ENCODE measurements at places on chromosomes 13 and 19.

GRCh38 chr13:48833412-48833811 is 142.3 kb upstream of the FNDC3A start:
- DNase-seq: no peak

DNA sequence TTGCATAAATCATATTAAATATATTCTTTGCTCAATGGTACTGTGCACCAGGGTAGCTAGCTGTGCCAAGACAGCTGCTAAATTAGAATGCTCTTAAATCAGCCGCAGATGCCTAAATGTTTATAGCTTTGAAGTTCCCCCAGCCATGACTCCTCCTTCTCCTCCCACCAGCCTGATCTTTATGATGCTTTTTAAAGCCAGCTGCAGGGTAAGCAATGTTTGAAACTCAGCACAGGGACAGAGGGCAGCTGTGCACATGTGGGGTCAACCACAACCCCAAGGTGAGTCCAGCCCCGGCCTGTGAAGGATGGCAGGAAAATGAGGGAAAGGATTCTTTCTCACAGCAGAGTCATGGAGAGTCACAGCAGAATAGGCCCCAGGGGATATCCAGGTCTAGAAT is 635.7 kb downstream of the UQCRFS1 start:
- DNase-seq: no peak

- DNase-seq: no peak
These were observed 147.4 kb downstream of the PDS5B start for GRCh38 chr13:32733690-32734089.

GRCh38 chr19:14496834-14497227 is 904 bp upstream of the GIPC1 start:
- DNase-seq: no peak

DNA sequence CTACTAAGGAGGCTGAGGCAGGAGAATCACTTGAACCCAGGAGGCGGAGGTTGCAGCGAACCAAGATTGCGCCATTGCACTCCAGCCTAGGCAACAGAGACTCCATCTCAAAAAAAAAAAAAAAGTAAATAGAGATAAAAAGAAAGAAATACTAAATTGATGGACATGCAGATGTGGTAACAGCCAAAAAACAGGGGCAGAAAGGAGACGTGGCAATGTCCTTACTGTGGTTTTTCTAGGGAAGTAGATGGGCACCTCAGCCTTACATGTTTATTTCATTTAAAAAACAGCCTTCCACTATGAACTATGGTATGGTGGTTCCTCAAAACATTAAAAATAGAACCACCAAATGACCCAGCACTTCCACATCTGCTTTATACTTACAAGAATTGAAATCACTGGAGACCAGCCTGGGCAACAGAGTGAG is 6.5 kb upstream of the EIF3G start:
- DNase-seq: no peak

DNA sequence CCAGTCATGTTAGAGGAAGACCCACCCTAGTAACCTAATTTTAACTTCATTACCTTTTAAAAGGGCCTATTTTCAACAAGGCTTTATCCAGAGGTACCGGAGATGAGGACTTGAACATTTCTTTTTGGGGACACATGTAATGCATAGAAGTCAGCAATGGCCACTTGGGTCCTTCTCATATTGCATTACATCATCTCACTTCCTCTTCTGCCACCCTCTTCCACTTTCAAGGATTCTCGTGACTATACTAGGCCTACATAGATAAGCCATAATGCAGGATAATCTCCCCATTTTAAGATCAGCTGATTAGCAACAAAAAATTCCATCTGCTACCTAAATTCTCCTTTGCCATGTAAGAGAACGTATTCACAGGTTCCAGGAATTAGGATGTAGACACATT is 557.2 kb downstream of the KCTD12 start:
- DNase-seq: no peak

GRCh38 chr13:40178130-40178529 is 488.3 kb downstream of the FOXO1 start:
- DNase-seq: no peak

DNA sequence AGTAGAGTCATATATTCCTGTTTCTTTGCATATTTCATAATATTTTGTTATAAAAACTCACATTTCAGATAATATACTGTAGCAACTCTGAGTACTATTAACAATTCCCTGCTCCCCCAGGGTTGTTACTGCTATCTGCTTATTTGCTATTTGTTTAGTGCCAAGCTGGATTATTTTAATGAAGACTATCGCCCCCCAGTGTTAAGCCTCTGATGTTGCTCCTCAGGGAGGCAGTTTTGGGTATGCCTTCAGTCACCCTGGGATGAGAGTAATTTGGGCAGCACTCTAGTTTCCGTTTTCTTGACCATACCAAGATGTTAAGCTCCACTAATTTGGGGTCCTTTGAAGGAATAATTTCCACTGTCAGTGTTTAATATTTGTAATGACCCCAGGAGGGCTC is 46.0 kb downstream of the MICU2 start:
- DNase-seq: no peak

DNA sequence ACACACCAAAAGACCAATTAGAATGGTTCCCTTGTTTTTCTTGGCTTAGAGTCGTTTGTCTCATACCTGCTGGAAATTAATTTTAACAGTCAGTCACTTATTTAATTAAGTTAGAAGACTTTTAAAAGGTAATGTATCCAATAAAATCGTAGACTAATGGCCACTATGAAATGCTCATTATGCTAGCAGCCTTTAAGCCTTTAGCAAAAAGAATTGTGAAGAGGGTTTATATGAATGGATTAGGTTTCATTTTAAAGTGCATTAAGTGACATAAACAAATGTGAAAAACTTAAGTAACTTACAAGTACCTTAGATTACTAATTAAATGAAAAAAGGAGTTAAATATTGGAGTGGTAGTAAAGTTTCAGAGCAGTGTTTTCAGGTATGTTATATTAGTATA is 139.6 kb downstream of the RXFP2 start:
- no peak for DNase-seq

DNA sequence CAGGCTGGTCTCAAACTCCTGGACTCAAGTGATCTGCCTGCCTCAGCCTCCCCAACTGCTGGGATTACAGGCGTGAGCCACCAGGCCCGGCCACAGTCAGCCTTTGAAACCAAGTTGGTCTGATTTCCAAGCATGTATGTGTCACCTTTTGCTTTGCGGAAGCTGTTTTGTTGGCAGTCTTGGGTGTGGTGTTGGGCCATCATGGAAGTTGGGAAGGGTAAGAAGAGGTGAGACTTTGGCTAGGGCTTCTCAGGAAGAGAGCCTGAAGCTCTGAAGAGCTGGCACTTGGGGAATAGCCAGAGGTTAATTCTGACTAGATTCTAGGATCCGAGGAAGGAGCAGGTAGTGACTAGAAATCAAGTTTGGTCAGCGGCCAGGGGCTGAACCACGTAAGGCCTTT is 2.8 kb downstream of the RSPH6A start:
- DNase-seq: no peak

DNA sequence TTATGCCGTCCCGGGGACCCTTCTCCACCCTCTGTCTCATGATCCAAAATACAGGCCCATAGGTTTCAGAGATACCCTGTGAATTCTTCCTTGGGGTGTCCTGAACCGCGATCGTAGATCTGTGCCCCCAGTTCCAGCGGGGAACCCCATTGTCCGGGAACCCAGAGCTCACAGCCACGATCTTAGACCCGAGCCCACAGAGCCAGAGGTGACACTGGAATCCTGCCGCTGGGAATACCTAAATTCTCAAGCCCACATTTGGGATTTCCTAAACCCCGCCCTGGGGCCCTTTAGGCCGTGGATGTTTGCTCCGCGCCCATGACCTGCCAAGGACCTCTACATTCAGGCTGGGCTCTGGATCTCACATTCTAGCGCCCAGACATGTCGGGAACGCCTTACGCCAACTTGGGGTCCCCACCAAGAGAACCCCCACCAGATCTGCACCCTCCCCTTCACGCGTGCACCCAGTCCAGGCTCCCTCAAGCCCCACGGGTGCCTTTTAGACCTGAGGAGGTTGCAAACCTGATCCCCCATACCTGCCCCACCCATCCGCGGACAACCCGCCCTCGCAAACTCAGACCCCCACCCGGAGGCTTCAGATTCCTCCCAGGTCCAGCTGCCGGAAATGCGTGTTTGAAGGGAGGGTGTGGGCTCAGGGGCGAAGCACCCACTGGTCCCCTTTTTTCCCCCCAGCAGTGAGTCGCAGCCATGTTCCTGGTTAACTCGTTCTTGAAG is 605 bp downstream of the CAPNS1 start:
- no peak for DNase-seq

DNA sequence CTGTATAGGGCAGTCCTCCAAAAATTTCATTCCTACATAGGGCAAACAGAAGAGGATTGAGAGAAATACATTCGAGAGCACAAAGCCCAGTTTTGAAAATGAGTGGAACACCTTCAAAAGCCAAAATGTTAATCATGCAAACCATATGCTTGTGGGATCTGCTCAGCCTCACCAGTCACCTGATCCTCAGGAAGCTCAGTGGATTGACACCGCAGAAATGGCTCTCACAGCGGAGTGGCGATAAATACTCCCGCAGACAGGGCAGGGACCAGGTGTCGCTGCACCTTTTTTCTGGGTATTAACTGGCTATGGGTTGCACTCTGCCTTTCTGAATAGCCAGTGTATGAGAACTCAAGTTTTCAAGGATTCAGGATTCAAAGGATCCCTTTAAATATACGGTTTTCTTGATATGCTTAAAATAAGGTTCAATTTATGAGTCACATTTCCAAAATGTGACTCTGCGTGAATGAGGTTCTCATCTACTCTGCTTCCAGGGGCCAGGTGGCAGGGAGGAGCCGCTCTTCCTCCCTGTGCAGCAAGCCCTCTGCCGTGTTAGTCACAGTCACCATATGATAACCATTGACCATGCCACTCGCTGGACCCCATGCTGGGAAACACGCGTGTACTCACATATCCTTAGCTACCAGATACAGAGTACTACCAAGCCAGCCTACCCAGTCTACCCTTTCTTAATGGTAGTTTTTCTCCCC is 18.3 kb upstream of the DHRS12 start:
- DNase-seq: no peak

DNA sequence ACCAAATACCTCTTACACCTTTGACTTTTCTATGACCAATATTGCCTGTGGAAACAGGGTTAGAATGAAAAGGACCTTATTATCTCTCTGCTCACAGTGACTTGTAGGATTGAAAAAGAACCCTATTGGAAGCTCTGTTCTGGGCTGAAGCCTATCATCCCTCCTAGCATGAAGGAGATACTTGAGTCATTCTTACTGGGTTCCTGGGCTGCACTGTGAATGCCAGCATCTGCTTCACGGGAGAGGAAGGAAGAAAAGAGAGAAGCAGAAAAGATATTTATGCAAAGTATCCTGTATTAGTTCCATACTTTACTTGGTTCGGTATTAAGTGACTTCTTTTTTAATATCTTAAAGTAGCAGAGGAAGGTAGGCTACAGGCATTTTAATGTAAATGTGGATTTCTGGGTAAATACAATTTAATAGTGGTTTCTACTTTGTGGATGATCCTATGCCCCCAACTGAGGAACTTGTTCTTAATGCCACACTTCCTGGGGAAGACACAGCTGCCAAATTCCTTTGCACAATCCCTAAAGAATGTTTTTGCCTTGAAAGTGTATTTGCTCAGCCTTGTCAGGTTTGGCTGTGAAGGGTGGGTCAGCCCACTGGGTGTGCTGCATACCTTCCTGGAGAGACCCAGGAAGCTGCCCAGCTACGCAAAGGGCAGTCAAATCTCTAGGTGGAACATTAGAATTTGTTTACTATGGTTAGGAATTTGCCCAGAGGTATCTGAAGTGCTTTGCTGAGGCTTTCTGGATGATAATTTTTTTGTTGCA is 13.7 kb upstream of the SCEL start:
- DNase-seq: no peak

DNA sequence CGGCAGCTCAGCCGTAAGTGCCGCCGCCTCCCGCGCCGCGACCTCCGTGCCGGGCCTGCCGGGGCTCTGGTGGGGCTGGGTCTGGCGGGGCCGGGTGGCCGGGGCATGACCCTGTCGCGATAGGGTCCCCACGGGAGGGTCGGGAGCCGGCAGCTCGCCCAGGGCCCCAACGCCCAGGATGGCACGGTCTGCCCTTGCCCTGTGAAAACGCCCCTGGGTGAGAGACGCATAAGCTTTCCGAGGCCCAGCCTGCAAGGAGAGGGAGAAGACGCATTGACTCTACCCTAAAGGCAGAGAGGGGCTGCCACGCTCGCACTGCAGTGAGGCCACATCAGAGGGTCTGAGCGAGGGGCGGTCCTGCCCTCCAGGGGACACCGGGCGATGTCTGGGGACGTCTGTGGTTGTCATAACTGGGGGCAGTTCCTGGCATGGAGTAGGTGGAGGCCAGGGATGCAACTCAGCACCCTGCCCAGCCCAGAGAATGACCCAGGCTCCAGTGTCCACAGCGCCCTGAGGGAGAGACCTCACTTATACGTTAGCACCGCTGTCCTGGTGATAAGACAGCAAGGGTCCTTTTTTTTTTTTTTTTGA is 539 bp downstream of the ZNF554 start:
- DNase-seq: no peak

- no peak for DNase-seq
These were observed 6.4 kb downstream of the LYL1 start for GRCh38 chr19:13095934-13096927.

GRCh38 chr13:100541897-100542825 is 46.4 kb downstream of the GGACT start:
- no peak for DNase-seq

GRCh38 chr19:14135985-14136508 is 342 bp downstream of the ASF1B start:
- DNase-seq: no peak

- no peak for DNase-seq
These were observed 9.6 kb downstream of the DPP9 start for GRCh38 chr19:4714016-4714415.

DNA sequence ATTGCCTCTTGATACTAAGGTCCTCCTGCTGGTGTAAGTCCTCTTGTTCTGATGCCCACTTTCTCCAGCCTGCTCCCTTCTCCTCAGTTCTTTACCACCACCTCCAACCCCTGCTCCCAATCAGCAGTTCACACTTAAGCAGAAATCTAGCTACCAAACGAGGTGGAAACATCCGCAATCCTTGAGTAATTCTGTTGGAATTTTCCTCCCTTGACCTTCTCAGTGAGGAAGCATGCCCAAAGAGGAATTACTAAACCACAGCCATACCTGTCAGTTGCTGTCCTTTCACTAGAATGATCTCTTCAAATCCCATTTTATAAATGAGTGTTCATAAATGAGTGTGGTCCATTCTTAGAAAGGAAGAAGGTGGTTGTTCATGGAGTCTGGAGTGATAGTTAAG is 289.9 kb downstream of the DACH1 start:
- no peak for DNase-seq

- DNase-seq: no peak
These were observed 16.1 kb upstream of the IRGC start for GRCh38 chr19:43699506-43700394.
